Posterior cingulate gyrus (tissue), 11 donors: ENCODE measurements at places on chromosomes 12 and 14.
A peak's percentile ranks its signal among the peaks of the same experiment; 100 is the strongest.

GRCh38 chr12:106782619-106783018 is 8.1 kb downstream of the RIC8B start:
- no peak for DNase-seq

DNA sequence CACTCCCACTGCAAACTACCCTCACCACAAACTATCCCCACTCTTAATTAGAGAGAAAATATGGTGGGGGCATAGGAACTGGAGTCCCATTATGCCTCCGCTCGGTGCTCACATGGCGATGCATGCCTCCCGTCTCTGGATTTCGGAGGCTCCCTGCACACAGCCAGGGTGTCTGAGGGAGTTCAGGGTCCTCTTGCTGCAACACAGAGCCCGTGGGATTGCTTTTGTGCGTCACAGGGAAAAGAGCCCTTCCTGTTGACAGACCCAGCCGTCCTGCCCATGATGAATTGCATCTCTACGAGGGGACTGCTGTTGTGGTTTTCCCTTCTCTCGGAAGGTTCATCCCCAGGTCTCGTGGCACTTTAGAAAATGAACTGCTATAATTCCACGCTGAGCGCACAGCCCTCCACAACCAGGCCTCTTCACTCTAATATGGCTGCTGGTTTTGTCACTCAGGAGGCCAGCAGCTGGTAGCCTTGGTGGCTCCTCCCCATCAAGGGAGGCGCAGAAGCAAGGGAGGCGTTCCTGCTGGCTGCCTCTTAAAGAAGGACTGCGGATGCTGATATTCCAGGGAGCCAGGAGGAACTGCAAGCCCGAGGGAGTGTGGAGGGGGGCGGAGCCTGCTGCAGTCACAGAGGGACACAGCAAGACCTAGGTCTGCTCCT is 158.0 kb downstream of the KCNA5 start:
- no peak for DNase-seq

DNA sequence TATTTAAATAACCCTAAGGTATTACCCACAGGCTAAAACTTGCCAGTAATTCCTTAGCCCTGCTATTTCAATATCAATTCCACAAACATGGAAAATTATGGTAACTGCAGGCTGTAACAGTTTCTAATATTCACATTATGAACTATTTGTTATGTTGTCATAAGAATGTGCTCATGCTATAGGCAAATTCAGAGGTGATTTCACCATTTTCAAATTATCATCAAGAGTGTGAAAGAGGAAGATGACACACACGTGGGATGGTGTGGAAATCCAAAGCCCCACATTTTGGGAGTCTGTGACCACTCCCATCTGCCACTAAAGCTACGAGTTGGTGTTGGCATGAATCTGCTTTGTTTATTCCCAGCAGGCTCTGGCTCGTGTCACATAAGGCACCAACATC is 5.9 kb upstream of the MYO1A start:
- DNase-seq, result no peak

DNA sequence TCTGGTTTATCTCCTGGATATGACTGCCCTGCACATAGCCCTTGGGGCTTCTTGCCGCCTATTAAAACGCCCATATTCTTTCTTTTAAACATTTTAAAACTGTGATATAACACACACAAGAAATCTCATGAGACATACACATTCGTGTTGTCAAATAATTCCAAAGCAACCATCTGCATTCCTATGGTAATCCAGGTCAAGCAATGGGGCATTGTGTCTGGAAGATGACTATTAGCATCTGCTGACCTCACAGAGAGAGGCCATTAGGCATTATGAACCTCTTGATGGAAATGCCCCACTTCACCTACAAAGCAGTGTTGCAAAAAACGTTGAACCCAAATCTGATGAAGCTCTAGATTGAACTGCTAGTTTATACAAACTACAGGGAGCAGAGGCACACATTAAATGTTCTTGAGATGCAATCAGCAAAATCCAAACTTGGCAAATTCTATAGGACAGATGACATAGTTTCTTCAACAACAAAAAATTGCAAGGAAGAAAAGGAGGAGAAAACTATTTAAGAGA is 513.8 kb upstream of the CCDC196 start:
- no peak for DNase-seq

DNA sequence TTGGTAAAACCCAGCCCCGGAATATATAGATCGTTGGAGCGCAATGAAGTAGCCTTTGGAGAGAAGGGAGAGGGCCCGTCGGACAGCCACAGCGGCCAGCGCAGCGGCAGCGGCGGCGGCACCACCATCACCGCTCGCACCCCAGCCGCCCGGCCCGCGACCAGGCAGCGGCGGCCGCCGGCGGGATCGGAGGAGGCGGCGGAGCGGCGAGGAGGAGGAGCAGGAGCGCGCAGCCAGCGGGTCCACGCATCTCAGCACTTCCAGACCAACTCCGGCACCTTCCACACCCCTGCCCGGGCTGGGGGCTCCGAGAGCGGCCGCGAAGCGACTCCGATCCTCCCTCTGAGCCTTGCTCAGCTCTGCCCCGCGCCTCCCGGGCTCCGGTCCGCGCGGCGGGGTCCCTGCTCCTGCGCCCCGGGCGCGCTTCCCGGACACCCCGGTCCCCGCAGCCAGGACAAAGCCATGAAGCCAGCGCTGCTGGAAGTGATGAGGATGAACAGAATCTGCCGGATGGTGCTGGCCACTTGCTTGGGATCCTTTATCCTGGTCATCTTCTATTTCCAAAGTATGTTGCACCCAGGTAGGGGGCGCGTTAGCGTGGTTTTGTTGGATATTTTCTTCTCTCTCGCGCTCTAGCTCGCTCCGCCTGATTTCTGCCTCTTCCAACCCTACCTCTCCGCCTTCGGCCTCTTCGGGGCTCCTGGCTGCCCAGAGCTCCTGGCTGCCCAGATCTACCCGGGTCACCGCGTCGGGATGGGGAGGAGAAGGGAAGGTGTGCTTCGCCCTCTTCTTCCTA is 400 bp downstream of the CHST11 start:
- DNase-seq, result peak; percentile 87

GRCh38 chr14:71212683-71213107 is 305.4 kb downstream of the PCNX1 start:
- peak; percentile 29 for DNase-seq

DNA sequence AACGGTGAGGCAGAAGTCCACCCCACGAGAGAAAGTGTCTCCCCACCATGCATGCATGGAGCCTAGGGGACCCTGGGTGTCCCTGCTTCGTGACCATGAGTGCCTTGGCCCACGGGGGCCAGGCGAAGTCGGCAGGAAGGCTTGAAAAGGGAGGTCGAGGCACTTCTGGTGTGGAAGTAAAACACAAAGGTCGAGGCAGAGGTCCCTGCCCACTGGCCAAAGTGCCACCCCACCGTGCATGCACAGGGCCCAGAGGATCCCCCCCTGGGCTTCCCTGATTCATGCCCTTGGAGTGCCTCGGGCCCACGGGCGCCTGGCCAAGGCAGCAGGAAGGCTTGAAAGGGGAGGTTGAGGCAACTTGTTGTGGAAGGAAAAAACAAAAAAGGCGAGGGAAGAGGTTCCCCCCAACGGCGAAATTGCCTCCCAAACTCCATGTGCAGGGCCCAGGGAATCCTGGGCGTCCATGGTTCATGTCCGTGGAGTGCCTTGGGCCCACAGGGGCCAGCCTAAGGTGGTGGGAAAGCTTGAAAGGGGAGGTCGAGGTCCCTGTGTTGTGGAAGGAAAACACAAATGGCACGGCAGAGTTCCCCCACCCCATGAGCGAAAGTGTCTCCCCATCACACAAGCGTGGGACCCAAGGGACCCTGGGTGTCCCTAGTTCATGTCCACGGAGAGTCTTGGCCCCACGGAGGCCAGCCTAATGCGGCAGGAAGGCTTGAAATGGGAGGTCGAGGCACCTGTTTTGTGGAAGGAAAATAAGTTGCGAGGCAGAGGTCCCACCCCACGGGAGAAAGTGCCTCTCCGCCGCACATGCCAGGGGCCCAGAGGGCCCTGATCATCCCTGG is 372.1 kb downstream of the ALG10 start:
- DNase-seq, result peak; percentile 5

DNA sequence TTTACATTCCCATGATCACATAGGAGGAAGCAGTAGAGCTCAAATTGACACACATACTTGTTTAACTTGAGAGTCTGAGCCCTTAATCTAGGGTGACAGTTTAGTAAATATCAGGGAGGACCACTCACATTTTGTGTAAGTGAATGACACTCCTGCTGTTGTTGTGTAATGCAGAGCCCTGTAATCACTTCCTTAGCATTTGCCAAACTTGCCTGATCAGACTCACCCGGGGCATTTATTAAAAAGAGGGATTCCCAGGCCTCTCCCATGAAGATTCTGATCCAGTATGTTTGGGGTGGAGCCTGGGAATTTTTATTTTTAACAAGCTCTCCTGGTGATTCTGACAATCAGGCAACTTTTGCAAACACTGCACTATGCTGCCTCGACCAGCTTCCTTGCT is 119.6 kb downstream of the NUAK1 start:
- DNase-seq, result no peak

DNA sequence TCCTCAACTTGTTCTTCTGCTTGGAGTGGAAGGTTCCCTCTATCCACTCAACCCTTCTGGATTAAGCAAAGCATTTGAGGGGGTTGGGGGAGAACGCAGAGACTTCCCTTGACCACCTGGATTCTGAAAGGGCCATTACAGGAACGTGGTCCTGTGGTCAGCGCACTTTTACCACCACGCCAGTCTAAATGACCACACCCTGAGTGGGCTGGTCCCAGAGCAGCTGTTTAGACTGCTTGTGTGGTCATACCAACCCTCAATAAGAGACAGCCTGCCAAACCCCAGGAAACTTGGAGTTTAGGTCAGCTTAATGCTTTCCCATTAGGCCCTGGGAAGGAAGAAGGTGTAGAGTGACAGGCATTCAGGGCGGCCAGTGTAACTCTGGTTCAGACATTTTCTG is 165.5 kb upstream of the ATP2B1 start:
- DNase-seq, result no peak

GRCh38 chr12:13039328-13039956 is 4.7 kb upstream of the FAM234B start:
- DNase-seq, result no peak

DNA sequence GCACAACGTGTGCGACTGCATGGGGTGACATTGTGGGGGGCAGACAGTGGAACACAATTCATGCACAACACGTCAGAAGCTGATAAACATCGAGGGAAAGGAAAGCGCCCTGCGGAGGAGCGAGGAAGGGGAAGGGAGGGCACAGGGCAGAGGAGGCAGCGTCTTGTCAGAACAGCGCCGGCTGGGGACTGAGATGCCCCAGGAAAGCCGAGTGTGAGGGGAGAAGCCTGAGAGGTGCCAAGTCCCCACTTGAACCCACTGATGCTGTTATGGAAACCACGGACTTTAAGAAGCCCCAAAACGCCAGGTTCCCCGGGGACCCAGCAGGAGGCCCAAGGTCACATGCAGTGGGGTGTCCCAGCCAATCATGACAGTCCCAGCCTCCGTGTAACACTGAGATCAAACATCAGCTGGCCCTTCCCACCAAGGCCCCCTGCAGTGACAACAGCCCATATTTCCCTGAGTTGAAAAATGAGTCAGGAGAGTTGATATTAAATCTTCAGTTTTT is 70.0 kb downstream of the GALNT9 start:
- no peak for DNase-seq

- no peak for DNase-seq
Measured at GRCh38 chr12:121252712-121253345, 42.9 kb downstream of the P2RX4 start.

DNA sequence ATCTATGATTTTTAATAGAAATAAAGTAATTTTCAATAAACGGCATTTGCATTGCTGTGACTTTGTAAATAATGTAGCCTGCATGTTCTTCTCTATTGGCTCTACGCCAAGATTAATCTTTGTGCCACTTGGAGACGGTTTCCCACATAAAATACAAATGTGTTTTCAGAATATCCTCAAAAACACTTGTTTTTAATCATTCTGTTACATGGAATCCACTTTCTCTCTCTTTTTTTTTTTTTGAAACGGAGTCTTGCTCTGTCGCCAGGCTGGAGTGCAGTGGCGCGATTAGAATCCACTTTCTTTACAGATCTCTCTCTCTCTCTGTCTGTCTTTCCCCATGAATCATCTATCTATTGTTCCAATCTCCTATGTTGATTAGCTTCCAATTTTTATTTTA is 22.8 kb upstream of the SSPN start:
- no peak for DNase-seq

DNA sequence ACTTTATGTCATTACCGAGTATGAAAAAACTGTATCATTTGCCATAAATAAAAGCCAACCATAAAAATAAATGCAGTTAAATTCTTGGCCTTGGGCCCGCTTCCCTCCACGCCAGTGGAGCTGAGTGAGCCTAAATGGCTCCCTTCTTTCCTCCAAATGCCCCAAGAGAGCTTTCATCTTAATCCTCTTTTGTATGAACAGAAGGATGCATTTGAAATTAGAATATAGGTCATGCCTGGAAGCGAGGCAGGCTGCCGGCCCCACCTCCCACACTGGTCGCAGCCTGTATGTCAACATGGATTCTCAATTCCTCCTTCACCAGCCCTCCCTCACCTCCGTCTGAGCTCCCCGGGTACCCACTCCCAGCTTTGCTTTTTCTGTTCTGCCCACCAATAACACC is 245.7 kb downstream of the SLC15A4 start:
- DNase-seq, result no peak

DNA sequence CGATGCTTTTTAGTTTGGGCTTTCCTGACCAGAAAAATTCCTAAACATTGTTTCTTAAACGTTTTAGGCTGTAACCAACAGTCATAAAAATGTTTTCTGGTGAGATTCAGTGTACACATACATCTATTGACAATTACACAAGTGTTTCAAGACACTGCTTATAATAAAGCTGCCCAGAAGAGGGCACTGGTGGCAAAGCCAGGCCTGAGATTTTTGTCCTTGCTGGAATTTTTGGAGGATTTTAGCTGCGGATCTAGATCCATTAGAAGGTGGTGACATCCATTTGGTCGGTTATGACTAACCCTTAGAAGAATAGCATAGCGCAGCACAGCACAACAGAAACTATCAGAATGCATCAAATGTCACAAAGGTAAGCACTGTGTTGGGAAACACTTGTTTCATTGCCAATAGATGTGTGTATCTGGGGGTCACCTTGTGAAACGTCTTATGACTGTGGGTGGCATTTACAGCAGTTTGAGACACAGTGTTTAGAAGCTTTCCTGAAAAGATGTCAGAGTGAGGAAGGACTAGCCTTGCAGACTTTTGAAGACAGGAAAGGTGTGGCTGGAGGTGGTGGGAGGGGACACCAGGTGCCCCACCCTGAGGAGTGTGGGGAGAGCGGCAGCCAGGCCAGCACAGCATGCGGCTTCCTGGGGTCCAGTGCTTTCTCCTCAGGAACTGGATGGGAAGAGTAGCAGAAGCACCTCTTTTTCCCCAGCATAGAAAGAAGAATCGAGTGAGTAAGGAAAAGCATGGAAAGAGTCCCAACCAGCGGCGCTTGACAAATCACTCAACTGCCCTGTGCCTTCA is 54.7 kb upstream of the FKBP4 start:
- DNase-seq, result no peak

- no peak for DNase-seq
Measured at GRCh38 chr12:78870539-78870938, 6.0 kb downstream of the SYT1 start.

DNA sequence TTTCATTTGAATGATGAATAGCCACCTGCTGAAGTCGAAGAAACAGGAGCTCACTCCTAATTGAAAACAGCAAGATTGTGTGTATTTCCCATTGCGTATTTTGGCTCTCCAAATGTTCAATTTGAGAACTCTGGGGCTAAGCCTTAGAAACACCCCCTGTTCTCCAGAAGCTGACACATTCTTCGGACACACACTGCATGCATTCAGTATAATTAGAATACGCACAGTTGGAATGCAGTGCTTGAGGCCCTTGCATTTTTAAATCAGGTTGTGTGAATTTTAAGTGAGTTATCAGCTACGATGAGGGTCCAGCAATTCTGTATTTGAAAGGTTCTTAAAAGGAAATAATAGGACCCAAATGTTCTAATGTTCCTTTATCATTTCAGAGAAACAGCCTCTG is 103.8 kb downstream of the PRKD1 start:
- no peak for DNase-seq
